GM23338 (cell line): ENCODE measurements at places on chromosomes 11 and 22.
A peak's percentile ranks its signal among the peaks of the same experiment; 100 is the strongest.

DNA sequence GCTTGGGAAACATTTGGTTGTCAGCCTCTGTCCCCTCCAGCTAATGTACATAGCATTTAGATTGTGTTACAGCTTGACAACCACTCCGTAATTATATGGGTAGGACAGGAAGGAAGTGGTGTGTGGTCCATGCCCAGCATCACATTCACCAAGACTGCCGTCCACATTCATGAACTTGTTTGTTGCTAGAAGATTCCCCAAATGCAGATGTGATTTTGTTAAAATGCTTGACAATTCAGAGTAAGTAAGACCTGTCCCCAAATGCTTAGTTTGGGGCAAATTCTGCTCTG lies 1482.7 kb downstream of the TBC1D22A start:
- no peak for DNase-seq

GRCh38 chr11:79209540-79210266 lies 231.1 kb downstream of the TENM4 start:
- no peak for DNase-seq

- DNase-seq: peak; percentile 72
Measured at GRCh38 chr11:68843052-68843561, 1.4 kb upstream of the CPT1A start.

DNA sequence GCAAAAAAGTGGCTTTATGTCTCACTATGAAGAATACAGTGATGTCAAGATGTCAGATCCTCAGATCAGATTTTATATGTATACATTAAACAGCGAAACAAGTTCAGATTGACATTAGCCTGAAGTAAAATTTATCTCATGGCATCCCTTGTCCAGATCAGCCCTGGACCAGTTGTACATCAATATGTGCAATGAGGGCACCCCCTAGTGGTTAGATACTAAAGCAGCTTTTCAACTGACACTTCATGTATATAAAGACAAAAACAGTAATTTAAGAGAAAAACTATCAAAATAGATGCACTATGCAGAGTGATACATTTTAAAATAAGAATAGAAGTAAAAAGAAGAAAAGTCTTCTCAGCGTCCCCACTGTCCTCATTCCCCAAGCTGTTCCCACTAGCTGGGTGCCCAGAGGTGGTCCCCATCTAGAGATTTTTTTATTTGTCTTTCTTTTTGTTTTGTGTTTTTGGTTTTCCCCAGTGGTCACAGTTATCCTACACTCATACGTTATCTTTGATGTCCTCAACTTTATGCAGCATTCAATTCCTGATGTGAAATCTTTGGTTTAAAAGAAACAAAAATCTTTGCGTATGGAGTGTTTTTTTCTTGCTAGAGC lies 2193.4 kb upstream of the RAG2 start:
- DNase-seq: peak; percentile 75

DNA sequence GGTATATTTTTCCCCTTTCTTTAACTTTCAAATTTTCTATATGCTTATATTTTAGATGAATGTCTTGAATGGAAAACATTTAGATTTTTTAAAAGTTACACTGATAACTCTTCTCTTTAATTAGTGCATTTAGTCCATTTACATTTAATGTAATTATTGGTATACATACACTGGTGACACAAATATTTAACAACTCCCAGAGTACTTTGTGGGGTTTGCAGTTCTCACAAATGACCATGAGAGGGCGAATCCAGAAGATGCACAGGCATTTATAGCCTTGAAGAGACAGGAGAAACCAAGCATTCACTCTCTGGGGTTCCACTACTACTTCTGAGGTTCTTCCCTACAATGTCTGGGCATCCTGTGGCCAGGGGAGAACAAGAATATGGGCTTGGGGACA lies 125.1 kb downstream of the TIMP3 start:
- peak; percentile 80 for DNase-seq

- DNase-seq: no peak
Measured at GRCh38 chr22:47169801-47170140, 407.3 kb downstream of the TBC1D22A start.

GRCh38 chr11:133893381-133893780 lies 48.1 kb upstream of the SPATA19 start:
- DNase-seq: no peak

DNA sequence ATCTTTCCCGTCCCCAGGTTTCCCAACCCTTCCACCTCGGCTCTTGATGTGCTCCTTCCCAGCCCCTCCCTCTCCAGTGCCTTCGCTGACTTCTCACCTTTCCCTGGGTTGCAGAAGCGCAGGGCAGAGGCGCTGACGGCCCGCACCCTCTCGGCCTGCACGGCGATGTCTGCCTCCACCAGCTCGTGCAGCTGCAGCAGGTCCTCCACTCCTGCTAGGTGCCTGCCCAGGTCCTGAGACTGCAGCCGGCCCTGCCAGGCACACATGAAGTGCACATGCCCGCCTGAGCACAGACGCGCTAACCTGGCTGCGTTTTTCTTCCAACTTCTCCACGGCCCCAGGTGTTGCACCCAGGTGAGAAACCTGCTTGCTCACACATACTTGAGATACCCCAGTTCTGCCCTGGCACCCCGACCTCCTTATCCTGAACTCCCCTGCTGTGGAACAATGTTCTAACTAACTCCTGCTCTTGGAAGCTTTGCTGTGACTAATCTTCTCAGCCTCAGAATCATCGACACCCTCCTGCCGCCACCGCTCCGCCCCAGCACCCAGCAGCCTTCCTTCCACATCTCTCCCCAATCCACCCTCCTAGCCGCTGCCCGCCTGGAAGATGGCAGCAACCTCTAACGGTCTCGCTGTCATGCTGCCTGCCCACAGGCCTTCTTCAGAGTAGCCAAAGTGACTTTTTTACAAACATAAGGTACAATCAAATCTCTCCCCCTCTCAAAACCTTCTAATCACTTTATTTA lies 23.3 kb downstream of the SPTBN2 start:
- DNase-seq: no peak

- DNase-seq: no peak
Measured at GRCh38 chr11:2807025-2807681, 78.4 kb downstream of the CDKN1C start.

GRCh38 chr11:75420224-75421034 lies 12.6 kb downstream of the KLHL35 start:
- DNase-seq: no peak

DNA sequence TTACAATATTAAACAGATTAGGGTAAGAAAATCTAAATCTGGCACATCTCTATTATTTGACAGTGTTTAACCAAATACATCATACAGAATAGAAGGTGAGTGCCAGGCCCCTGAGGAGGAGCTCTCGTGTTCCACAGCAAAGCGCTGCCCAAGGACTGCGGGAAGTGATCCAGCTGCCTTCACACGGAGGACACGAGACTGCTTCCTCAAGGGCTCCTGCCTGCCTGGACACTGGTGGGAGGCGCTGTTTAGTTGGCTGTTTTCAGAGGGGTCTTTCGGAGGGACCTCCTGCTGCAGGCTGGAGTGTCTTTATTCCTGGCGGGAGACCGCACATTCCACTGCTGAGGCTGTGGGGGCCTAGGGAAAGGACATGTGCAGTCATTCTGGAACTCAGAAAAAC lies 71.1 kb downstream of the NCAPD3 start:
- no peak for DNase-seq

DNA sequence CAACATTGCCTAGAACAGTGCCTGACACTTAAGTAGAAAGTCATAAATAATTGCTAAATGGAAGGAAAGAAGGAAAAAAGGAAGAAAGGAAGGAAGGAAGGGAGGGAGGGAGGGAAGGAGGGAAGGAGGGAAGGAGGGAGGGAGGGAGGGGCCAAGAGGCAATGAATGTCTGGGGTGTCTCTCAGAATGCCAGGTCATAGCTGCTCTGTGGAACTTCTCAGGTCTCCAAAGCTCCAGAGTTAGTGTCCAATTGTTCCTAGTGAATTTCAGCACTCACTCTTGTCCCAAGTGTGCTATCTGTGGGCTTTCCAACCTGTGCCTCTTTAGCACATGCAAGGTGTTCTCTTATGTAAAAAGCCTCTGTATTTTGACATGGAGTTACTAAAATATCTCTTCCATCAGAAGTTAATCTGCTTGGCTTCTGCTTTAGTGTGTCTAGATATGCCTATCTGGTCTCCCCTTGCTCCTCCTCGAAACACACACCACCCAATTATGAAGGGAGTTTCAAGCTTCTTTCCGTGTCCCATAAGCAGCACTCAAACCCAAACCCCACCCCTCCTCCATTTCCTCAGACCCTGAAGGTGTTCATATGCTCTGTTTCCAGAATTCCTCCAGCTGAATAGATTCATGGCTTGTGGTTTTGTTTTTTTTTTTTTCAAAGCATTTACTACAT lies 56.5 kb downstream of the FAM76B start:
- DNase-seq: no peak

GRCh38 chr11:9760193-9760575 lies 96.3 kb downstream of the SWAP70 start:
- DNase-seq: no peak

DNA sequence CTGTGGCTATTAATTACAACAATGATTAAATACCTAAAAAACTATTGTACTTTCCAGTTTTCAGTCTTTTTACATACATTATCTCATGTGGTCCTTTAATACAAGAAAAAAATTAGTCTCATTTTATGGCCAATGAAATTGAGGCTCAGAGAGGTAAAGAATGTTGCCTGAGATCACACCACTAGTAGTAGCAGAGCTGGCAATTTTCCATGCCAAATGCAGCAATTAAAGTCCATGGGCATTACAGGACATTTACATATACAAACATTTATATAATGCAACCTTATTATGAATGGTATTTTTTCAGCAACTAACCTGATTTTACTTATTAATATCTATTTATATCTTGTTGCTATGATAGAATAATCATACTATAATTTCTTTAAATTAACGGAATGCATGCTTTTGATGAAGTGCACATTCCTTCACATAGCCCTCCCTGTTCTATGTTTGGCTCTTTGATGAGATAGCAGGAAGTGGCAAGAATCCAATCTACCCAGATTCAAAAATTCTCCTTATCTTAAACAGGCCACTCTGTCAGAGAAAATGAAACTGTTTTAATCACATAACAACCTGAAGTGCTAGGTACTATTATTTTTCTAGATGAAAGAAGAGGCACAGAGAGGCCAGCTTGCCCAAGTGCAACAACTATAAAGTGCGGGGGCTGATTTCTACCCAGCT lies 120.9 kb upstream of the LDLRAD3 start:
- DNase-seq: no peak

- no peak for DNase-seq
Measured at GRCh38 chr11:105912666-105913065, 109.4 kb downstream of the MSANTD4 start.

DNA sequence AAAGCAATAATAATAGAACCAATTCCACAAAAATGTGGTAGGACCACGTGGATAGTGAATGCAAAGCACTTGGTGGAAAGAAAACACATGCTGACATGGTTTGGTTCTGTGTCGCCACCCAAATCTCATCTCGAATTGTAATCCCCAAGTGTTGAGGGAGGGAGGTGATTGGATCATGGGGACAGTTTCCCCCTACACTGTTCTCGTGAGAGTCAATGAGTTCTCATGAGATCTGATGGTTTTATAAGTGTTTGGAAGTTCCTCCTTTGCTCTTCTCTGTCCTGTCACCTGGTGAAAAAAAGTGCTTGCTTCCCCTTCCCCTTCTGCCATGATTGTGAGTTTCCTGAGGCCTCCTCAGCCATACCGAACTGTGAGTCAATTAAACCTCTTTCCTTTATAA lies 421.9 kb upstream of the CADM1 start:
- no peak for DNase-seq
